ENCODE measurements at places on chromosomes 13 and 19.

- peak; percentile 61 for DNase-seq
Observed at GRCh38 chr19:13022859-13023636, 27.8 kb downstream of the NFIX start.

DNA sequence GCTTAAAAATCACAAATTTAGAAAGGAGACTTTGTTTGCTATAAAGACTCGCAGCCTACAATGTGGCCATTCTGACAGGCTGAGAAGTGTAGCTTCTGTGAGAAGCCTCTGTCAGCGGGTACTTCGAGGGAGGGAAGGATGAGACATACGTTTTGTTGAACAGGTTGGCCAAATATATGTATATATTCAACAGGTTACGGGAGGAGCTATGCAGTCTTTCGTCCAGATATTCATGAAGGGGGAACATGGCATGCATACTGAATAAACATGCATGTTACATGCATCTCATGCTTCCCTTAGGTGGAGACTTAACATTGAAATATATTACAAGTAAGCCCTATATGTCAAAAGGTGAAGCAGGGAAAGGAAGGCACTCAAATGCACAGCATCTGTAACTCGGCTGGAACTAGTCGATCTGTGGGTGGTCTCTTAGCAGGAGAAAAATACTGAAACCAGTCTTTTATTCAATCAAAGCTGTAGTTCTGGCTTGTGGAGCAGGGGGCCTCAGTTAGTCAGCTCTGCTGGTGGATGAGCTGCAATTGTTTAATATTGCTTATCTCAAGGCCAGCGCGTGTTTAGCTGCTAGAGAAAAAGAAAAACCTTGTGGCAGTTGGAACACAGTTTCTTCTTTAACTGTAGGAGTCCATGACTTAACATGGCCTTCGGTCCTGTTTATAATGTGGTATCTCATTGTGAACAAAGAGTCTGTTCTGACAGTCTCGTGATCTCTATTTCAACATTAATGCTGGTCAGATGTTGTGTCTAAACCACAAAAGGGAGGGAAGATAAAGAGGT lies 94.3 kb downstream of the FAM216B start:
- peak; percentile 58 for DNase-seq

DNA sequence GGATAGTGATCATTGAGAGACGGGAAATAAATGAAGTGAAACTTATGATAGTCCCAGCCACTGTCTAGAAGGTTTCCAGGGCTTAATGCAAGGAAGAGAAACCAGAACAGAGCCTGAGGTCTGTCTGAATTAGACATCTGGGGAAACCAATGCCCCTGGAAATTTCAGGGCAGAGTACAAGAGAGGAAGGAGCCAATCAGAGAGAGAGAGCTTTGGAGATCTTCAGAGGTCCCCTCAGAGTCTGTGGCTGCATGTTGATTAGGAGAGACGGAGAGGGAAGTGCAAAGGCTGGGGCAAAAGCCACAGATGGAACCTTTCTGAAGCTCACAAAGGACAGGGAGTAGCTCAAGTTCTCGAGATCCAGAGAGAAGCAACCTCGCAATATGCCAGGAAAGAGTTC lies 378.0 kb downstream of the DNAJC15 start:
- no peak for DNase-seq

GRCh38 chr13:55669051-55669450 lies 1471.7 kb upstream of the PRR20A start:
- DNase-seq = no peak

DNA sequence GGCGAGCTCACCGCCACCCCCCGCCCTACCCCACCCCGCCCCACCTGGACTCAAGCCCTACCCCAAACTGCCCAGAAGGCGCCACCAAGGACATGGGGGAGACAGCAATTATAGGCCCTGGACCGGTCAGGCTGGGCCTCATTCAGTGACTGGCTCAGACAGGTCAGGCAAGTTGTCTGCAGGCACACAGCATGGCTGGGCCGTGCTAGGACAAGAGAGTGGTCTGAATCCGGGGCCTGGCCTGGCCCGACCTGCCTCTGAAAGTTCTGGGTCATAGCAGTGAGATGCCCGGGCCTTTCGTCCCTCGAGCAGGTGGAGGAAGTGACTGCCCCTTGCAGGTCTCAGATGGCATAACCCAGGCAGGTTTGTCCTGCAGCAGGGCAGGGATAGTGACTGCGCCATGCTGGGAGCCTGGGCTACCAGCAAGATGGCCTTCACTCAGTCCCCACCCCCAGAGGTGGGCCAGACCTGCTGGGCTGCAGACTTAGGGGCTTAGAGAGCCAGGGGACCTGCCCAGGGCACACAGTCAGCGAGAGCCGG lies 21.0 kb downstream of the COMP start:
- DNase-seq = no peak

Data from WTC11 (cell line).